ENCODE measurements at places on chromosomes 4 and X.

DNA sequence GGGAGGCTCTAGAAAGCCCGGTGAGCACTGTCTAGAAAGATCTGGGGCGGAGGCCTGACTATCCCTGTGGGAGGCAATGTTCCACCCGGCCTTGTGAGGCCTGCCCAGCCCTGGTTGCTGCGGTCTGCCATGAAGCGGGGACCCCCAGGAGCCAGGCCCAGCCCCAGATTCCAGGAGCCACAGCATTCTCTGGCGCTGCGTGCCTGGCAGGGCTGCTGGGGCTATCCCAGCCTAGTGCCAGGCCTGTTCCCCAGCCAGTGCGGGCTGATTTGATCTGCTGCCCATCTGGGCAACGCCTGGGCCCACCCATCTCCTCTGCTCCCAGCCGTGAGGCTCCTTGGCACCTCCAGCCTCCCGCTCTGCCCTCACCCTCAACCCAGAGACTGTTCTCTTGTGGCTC is 19.6 kb downstream of the ATP2B3 start:
- no peak for DNase-seq

GRCh38 chrX:47498411-47498810 is 15.4 kb upstream of the ZNF41 start:
- no peak for DNase-seq

GRCh38 chr4:98232202-98232601 is 29.0 kb upstream of the RAP1GDS1 start:
- no peak for DNase-seq

- DNase-seq, result no peak
Observed at GRCh38 chr4:135282676-135283075, 1081.1 kb upstream of the PABPC4L start.

- DNase-seq, result no peak
Observed at GRCh38 chr4:26261405-26261804, 59.4 kb upstream of the RBPJ start.

DNA sequence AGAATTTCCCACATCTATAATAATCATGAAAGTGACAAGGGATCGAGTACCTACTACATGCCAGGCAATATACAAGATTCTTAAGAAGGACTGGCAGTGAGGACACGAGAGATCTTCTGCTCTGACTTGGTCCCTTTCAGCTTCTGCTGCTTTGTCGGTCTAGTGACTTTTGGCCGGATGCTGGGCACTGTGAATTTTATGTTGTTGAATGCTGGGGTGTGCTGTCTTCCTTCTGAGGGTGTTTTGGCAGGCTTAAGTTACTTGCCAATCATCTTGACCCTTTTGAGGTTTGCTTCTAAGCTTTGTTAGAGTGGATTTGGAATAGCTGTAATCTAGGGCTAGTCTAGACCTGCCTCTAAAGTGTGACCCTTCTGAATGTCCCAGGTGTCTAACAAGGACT is 23.5 kb downstream of the NAT8L start:
- DNase-seq, result no peak

DNA sequence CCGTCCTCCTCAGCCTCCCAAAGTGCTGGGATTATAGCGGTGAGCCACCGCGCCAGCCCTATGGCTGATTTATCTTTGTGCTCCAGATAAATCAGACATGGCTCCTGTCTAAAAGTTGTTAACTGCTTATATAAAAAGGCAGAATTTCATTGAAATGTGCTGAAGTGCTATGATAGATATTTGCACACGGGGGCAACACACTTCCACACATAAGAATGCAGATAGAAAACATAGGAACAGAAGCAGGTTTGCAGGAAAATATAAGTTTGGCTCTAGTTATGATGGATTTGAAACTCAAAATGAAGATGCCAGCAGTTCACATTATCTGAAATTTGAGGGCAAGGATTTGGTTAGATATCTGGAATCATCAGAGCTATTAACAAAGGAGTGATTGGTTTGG is 163.1 kb upstream of the SLITRK2 start:
- DNase-seq, result no peak

GRCh38 chrX:36978886-36979285 is 29.3 kb upstream of the FAM47C start:
- no peak for DNase-seq

DNA sequence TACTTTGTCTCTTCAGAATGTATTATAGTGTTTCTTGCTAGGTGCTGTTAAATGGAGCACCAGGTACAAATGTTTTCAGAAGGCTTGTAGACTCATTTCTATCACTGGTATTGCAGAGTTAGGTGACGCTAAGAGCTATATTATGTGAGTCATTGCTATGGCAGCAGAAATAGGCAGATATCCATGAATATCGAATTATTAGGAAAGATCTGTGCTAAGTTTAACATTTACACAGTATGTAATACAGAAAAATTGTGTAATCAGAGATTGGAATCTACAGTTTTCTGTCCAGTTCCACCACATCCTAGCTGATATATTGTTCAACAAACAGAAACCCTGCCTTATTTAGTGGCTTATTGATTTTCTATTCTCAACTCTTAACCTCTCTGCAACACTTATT is 1025.5 kb downstream of the STIM2 start:
- no peak for DNase-seq

DNA sequence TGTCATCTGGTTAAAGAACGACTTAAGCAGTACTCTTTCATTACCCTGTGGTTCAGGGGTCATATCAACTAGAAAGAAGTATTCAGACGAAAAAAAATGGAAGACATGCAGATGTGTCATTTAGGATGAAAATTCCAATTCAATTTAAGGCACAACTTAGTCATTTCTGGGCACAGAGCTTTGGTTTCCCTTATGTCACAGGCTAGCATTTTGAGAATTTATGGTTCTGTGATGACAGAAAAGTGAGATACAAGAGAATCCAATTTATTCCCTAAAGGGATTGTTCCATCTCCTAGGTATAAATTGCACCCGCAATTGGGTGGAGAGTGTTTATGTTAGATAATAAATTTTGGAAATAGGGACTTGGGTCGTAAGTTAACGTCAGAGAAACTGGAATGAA is 306.6 kb downstream of the STK32B start:
- DNase-seq, result no peak

GRCh38 chr4:24561438-24562139 is 22.8 kb downstream of the DHX15 start:
- no peak for DNase-seq

DNA sequence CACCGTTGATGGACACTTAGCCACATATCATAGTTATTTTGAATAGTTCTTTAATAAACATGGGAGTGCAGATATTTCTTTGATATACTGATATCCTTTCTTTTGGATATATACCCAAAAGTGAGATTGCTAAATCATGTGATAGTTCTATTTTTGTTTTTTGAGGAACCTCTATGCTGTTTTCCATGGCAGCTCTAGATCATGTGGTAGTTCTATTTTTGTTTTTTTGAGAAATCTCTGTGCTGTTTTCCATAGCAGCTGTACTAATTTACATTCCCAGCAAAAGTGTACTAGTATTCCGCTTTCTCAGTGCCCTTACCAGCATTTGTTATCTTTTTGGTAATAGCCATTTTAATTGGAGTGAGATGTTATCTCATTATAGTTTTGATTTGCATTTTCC is 3.6 kb downstream of the SH3BGRL start:
- DNase-seq, result no peak

GRCh38 chr4:76897536-76898384 is at the start of gene SOWAHB:
TSS of gene SOWAHB (minus strand) at chr4:76898144. CDS start at chr4:76897849, 295 bp downstream.
- peak; percentile 29 for DNase-seq

- DNase-seq, result no peak
Observed at GRCh38 chr4:41120297-41121217, 93.8 kb downstream of the APBB2 start.

DNA sequence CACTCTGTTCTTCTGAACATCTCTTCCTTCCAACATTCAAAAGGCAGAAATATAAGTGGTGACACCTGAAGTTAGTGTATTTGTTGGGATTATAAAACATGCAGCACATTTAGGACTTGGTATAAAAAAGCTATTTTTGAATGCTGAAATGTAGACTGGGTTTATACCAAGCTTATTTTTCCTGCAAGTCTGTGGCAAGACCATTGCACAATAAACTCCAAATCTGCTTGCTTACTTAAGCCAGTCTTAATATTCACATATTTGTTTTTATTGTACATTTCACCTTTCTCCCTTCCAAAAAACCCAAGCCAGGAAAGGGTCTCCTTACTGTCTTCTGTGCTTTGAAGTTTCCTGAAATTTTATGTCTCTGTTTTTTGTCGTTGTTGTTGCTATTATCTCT is 63.7 kb downstream of the FHIP1A start:
- no peak for DNase-seq

- no peak for DNase-seq
Observed at GRCh38 chrX:105191878-105192277, 28.6 kb downstream of the TEX13A start.

GRCh38 chrX:136196691-136197155 is 49.4 kb downstream of the FHL1 start:
- no peak for DNase-seq

GRCh38 chr4:147958057-147958456 is 226.2 kb downstream of the ARHGAP10 start:
- no peak for DNase-seq

- DNase-seq, result no peak
Observed at GRCh38 chr4:86927843-86928395, 6.9 kb upstream of the AFF1 start.

GRCh38 chrX:119013164-119013563 is 38.7 kb downstream of the LONRF3 start:
- no peak for DNase-seq

GRCh38 chrX:10750581-10750980 is 130.2 kb upstream of the MID1 start:
- no peak for DNase-seq

- DNase-seq, result no peak
Observed at GRCh38 chrX:56728752-56729151, 291 bp upstream of the NBDY start.

DNA sequence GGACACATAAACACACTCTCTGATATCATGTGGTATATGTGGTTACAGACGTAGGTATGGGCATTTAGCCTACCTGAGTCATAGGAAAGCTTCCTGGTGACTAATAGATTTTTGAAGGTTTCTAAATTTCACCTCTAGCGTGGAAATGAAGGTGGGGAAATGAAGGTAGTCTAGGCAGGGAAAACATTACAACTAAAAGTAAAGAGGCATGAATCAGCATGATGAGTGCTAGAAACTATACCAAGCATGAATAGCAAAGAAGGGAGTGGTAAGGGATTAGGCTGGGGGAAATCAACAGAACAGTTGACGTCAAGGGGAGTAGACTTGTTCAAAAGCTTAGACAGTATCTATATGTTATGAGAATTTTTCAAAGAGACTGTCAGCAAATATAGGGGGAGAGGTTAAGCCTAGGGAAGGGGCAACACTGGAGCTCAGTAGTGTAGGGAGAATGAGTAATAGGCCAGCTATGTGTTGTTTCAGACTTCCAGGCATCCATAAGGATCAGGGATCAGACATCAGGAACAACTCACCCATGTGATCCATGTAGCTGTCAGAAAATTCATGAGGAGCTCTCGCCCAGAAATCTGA is 279.3 kb upstream of the DIPK2B start:
- DNase-seq, result no peak

DNA sequence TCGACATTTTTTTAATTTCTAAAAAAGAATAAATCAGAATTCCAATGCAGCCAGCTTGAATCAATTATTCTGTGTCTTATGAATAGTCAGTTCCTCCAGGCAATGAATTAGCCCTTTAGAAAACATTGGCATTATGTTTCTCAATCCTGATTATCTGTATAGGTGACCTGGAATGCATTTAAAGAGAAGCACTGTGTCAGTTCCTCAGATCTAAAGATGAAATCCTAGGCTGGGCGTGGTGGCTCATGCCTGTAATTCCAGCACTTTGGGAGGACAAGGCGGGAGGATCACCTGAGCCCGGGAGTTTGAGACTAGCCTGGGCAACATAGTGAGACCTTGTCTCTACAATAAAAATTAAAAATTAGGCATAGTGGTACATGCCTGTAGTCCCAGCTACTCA is 43.5 kb downstream of the MND1 start:
- DNase-seq, result no peak

DNA sequence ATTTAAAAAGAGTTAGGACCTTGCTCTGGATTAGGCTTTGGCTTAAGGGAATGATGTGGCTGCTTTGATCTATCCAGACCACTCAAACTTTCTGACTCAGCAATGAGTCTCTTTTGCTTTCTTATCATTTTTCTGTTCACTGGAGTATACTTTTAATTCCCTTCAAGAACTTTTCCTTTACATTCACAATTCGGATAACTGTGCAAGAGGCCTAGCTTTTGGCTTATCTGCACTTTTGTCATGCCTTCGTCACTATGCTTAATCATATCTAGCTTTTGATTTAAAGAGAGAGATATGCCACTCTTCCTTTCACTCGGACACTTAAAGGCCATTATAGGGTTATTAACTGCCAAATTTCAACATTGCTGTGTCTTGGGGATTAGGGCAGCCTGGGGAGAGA is 147.9 kb downstream of the DCHS2 start:
- DNase-seq, result no peak

- DNase-seq, result no peak
Observed at GRCh38 chr4:55920571-55920970, 28.2 kb upstream of the CEP135 start.

DNA sequence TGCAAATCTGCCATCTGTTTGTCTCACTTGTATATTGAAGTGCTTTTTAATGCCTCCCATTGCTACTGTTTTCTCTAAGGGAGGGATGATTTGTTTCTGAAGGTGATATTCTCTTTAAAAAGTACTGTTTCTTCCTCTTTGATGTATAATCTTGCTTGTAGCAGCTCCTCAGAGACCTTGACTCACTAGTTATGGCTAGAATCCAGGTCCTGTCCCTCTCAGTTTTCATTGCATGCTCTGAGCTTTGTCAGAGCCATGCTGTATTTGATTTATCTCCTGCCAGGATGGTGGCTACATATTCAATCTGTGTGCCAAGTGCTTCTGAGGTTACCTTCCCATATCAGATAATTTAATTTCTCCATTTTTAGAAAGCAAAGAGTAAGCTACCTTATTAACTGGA is 56.0 kb downstream of the GLUD2 start:
- DNase-seq, result no peak

- DNase-seq, result no peak
Observed at GRCh38 chr4:95108883-95109421, 351.2 kb downstream of the BMPR1B start.

GRCh38 chr4:66636349-66636748 is 909.0 kb downstream of the CENPC start:
- DNase-seq, result no peak

DNA sequence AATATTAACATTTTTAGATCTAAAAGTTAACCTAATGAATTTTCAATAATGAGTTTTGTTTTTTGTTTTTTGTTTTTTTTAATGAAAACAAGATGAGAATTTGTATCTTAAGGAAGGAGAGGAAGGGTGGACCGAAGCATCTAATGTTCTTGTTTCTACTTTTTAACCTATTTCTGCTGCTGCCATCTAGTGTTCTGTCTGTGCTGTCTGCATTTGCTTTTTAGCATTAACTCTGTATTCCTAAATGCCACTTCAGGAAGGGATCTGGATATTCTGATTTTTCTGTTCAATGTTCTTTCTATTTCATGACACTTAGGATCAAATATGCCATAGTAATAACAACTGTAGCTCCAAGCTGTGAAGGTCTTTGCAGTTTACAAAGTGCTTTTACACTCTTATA is 161.7 kb downstream of the BRWD3 start:
- DNase-seq, result no peak

DNA sequence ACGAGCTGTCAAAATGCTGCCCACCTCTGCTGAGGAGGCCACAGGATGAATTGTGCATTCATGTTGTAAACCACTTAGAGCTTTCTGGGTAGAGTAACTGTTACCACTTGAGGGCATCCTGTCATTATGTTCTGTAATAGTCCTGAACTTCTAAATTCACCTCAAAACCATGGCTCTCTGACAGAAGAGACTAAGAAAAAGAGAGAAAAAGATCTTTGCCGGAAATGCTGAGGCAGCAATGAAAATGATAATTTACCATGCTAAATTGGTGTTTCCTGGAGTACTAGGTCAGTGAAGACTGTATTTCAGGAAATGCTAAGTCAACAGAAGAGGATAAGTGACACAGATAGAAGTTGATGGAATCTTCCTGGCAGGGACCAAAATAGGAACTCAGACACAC is 942.3 kb upstream of the SLIT2 start:
- DNase-seq, result no peak
